ENCODE measurements at places on chromosomes 5 and 9. TPM values are rescaled to one million over a fixed set of nuclear protein-coding genes. Genes with fewer than 3 reads are reported as not detected.

SLC25A2 gene
- 1.1 TPM for total RNA-seq

- H3K36me3 ChIP-seq = no peaks in the 10 kb centered on the region
- peaks cover 12% of the 10 kb centered on the region for H3K27me3 ChIP-seq
- H3K27ac ChIP-seq = no peak overlapping the region
- DNase-seq = no peak
Measured at GRCh38 chr9:15149450-15149849, 157.6 kb downstream of the TTC39B start.

TMEM215 gene
- total RNA-seq = not detected

DNA sequence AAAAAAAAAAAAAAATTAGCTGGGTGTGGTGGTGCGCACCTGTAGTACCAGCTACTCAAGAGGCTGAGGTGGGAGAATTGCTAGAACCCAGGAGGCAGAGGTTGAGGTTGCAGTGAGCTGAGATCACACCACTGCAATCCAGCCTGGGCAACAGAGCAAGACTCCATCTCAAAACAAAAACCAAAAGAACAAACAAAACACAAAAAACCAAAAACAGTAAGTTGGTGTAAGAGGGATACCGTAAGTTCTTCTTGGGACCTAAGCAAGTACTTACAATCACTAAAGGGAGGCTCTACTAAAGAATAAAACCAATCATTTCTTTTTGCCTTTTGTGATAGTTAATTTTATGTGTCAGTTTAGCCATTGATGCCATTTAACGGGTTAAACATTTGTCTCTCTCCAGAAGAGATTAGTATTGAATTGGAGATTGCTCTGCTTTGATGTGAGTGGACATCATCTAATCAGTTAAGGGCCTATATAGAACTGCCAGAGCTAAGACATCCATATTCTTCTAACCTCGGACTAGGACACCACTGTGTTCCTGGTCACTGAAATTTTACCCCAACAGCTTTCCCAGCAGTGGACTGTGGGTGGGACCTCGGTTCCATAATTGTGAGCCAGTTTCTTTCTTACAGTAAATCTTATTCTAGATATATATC, 10.5 kb upstream of the ETF1 start:
- no peak overlapping the region for H3K4me3 ChIP-seq
- peaks cover 4% of the 10 kb centered on the region for H3K4me1 ChIP-seq
- H3K27ac ChIP-seq = peak overlapping the region; percentile 53
- no peaks in the 10 kb centered on the region for H3K27me3 ChIP-seq
- H3K36me3 ChIP-seq = peaks cover 45% of the 10 kb centered on the region

DNA sequence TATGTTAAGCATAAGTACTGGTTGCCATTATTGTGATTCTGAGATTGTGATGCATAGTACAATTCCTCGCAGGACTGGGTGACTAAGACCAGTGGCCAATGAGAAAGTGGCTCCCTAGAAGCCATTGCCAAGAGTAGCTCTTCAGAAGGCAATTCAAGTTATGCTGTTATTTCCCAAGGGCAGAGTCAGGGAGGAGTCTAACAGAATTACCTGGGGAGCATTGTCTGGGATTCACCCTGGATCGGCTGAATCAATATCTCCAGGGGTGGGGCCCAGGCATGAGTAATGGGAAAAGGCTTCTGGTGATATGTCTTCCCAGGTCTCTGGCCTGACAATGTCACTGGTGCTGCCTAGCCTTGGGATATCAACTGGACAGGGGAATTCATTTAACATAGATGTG, 10.9 kb upstream of the ARHGEF28 start:
- peaks cover 3% of the 10 kb centered on the region for H3K4me1 ChIP-seq
- no peak overlapping the region for H3K4me3 ChIP-seq
- H3K36me3 ChIP-seq = no peaks in the 10 kb centered on the region
- peaks cover 37% of the 10 kb centered on the region for H3K27me3 ChIP-seq
- no peak for DNase-seq

MCC gene
- total RNA-seq = 7.4 TPM

MZB1 gene
- 61.1 TPM for total RNA-seq

DNA sequence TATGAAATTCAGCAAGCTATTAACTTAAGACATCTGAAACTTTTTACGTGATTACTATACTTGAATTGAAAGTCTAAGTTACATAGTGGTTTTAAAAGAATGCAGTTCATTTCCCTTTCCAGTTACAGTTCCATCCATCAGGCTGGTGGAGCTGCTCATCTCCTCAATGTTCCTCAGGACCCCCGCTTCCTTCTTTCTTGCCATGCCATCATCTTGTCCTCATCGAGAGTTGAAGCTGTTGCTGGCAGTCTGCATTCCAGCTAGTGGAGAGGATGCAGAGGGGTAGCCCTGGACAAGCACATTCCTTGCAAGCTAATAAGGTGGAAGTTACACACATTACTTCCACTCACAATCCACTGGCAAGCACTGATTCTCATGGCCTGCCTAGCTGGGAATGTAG, 8.8 kb upstream of the RNF183 start:
- no peak for DNase-seq
- H3K4me3 ChIP-seq = no peak overlapping the region
- H3K36me3 ChIP-seq = no peaks in the 10 kb centered on the region
- H3K27me3 ChIP-seq = peaks cover 4% of the 10 kb centered on the region

- peaks cover under 1% of the 10 kb centered on the region for H3K27me3 ChIP-seq
- H3K4me3 ChIP-seq = no peak overlapping the region
- peaks cover 10% of the 10 kb centered on the region for H3K4me1 ChIP-seq
- DNase-seq = no peak
- no peak overlapping the region for H3K27ac ChIP-seq
- no peaks in the 10 kb centered on the region for H3K36me3 ChIP-seq
Measured at GRCh38 chr9:134175291-134175807, 11.0 kb upstream of the RNU6ATAC start.

- DNase-seq = no peak
- no peak overlapping the region for H3K27ac ChIP-seq
- H3K27me3 ChIP-seq = no peaks in the 10 kb centered on the region
- no peaks in the 10 kb centered on the region for H3K36me3 ChIP-seq
- no peak overlapping the region for H3K4me3 ChIP-seq
- no peaks in the 10 kb centered on the region for H3K4me1 ChIP-seq
Measured at GRCh38 chr9:16619914-16620520, 250.5 kb downstream of the BNC2 start.

ANXA2R gene
- total RNA-seq = 32.0 TPM

DNA sequence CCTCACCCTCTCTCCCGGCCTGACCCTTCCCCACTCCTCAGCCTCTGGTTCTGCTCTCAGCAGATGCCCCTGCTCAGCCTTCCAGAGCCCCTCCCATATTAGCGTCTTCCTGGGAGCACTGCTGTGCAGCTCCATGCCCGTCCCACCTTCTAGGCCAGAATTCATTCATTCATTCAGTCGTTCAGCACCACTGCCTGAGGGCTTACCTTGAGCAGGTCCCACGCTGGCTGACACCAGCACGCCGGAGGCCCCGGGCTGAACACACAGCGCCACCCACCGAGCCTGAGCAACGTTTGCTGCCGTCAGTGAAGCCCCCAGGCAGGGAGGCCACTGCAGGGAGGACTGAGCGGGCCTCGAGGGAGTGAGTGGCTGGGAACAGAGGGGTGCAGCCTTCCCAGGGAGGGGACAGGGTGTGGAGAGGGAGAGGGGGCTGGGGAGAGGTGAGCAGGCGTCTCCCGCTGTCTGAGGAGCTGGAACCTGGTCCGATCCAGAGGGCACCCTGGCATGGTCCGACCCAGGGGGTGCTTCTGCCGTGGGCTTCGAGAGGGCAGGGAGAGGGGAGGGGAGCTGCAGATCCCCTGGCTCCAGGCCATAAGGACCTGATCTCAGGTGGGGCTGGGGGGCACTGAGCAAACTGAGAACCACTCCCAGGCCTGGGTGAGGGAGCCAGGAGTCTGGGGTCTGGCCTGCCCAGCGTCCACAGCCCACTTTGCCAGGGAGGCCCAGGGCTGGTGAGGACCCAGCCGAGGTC, 98.8 kb upstream of the RAPGEF1 start:
- peaks cover 3% of the 10 kb centered on the region for H3K27me3 ChIP-seq
- DNase-seq = no peak
- peaks cover 21% of the 10 kb centered on the region for H3K4me1 ChIP-seq
- H3K27ac ChIP-seq = peak overlapping the region; percentile 95
- no peaks in the 10 kb centered on the region for H3K36me3 ChIP-seq

DNA sequence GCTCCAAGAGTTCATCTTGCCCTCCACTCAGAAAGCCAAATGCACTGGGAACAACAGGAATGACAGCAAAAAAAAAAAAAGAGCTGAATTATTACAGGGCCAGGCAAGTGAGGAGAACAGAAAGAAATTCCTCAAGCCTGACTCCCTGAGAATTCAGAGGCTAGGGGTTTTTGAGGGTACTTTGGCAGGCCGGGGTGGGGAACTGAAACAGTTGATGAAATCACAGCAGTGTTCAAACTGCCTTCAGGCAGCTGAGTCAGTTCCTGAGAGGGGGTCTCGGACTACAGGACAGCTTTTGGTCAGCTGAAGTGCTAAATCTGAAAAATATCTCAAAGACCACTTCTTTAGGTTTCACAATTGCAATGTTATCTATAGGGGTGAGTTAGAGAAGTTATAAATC, 419.4 kb downstream of the SEMA5A start:
- no peak for DNase-seq
- no peak overlapping the region for H3K4me3 ChIP-seq
- no peak overlapping the region for H3K27ac ChIP-seq
- no peaks in the 10 kb centered on the region for H3K27me3 ChIP-seq
- H3K4me1 ChIP-seq = no peaks in the 10 kb centered on the region

IRF1 gene
- 205 TPM for total RNA-seq

NEUROG1 gene
- not detected for total RNA-seq

CER1 gene
- not detected for total RNA-seq

DNA sequence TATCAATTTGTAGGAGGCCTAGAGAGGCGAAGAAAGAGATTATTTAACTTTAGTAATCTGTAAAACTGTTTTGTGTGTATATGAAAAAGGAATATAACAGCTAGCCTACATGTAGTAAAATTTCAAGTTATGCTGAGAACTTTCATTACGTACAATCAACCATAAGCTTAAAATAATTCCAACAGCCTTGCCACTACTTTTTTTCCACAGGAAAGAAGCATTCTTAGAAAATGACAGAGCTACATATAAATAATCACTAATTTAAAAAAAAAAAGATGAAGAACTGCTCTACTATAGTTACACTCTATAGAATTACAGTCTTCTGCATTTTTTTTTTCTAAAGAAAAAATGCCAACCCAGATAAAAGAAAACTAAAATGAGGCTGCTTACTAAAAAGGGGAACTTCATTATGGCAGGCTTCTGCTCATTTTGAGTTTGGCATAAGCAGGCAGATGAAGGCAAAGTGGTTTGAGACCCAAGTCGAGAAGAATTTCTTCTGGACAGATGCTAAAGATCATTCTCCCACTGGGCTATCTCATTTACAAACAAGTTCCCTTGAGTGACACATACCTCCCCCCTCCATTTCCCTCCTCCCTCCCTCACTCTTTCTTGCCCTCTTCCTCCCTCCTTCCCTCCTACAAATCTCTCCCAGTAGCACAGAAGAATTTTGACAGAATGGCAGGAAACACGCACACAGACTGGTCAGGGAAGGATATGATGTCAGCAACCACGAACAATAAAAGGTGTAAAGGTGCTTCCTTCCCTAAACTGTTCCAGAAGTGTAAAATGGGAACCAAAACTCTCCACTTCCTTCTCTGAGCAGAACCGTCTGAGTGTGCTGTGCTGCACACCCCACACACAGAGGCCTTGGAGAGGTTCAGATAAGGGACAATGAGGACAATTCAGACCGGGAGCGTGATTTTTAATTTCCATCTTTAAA, 56.1 kb downstream of the MEF2C start:
- H3K4me1 ChIP-seq = peaks cover 15% of the 10 kb centered on the region
- no peak for DNase-seq
- no peak overlapping the region for H3K27ac ChIP-seq
- no peaks in the 10 kb centered on the region for H3K27me3 ChIP-seq

GRCh38 chr5:99369797-99370593, 441.2 kb upstream of the CHD1 start:
- no peak for DNase-seq
- H3K27me3 ChIP-seq = no peaks in the 10 kb centered on the region
- no peak overlapping the region for H3K27ac ChIP-seq

- DNase-seq = no peak
- peaks cover 17% of the 10 kb centered on the region for H3K4me1 ChIP-seq
- H3K4me3 ChIP-seq = no peak overlapping the region
- no peaks in the 10 kb centered on the region for H3K36me3 ChIP-seq
Measured at GRCh38 chr5:149038336-149039080, 24.4 kb downstream of the SH3TC2 start.

DNA sequence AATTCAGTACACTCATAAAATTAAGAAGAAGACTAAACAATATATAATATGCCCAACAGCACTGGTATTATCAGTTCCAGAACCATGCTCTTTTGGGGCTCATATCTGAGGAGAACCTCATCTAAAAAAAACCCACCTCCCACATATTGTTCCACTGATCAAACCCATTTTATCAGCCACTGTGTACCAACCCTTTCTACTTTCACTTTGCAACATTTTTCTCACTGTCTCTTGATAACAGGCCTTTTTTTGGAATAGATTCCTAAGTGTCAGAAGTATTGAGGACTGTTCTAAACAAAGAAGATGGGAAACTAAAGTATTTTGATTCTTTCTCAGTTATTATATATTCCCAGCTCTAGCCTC, 173.2 kb downstream of the GABRB2 start:
- H3K27me3 ChIP-seq = no peaks in the 10 kb centered on the region
- no peak overlapping the region for H3K27ac ChIP-seq
- no peaks in the 10 kb centered on the region for H3K36me3 ChIP-seq
- H3K4me1 ChIP-seq = no peaks in the 10 kb centered on the region

DNA sequence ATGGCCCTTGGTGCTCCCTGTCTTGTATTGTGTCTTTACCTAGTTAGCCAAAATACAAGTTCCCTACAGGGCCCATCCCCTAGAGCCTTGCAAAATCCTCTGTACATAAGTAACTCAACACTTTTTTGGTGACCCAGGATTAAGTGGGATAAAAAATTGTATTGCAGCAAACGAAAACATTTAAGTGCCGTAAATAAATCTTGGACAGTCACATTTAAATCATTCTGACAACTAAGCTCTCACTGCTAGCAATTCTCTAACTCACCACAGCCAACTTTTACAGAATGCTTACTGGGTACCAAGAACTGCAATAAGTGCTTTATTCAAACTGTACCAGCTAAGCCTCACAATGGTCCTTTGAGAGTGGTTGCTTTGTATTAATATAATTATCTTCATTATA, 56.6 kb downstream of the GNAQ start:
- H3K27ac ChIP-seq = no peak overlapping the region
- DNase-seq = no peak
- peaks cover 2% of the 10 kb centered on the region for H3K36me3 ChIP-seq
- H3K4me3 ChIP-seq = no peak overlapping the region

AK8 gene
- total RNA-seq = not detected

DNA sequence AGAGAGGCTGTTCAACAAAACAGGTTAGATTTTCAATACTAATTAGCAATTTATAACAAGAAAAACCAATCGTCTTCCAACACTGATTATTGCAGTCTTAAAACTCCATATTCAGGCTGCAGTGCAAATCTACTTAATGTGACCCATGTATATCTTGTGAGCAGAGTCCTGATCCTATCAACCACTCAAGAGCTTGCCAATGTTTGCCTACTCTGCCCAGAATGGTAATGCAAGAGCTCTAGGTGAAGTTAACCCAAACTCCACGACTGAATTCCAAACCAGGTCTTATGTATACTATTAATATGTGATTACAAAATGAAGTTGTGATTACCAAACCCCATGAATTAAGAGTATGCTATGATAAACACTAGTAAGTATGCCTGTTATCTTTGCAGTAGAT, 17.1 kb downstream of the EFNA5 start:
- no peak overlapping the region for H3K4me3 ChIP-seq
- no peaks in the 10 kb centered on the region for H3K4me1 ChIP-seq
- peaks cover 27% of the 10 kb centered on the region for H3K27me3 ChIP-seq
- no peak for DNase-seq
- no peaks in the 10 kb centered on the region for H3K36me3 ChIP-seq
- H3K27ac ChIP-seq = no peak overlapping the region

- H3K27me3 ChIP-seq = peaks cover 40% of the 10 kb centered on the region
- DNase-seq = no peak
- no peaks in the 10 kb centered on the region for H3K36me3 ChIP-seq
Measured at GRCh38 chr5:173256800-173257199, 21.8 kb upstream of the NKX2-5 start.

EGR1 gene
- total RNA-seq = 10.0 TPM
